ENCODE measurements at places on chromosomes 4 and X.

- no peak for DNase-seq
These were observed 4.8 kb upstream of the MPP1 start for GRCh38 chrX:154809939-154810665.

DNA sequence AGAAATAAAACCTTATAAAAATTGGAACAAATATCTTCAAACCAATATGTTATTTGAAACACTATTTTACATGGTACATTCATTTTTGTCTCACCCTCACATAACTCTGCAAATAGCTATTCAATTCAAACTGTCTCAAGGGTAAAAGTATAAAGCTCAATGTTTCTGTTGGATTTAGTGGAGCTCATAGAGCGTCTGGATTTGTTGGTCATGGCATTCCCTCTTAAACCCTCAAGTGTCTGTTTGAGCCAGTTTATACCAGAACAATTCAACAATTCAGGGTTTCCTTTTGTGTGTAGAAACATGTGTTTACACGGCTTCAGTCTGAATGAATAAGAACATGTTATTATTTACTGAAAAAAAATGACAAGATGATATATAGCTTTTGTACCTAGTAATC, 161.6 kb downstream of the PCDH18 start:
- DNase-seq: no peak

GRCh38 chr4:85672959-85673358, 198.0 kb downstream of the ARHGAP24 start:
- DNase-seq: no peak

- DNase-seq: no peak
These were observed 16.0 kb upstream of the MID1 start for GRCh38 chrX:10636337-10636736.

DNA sequence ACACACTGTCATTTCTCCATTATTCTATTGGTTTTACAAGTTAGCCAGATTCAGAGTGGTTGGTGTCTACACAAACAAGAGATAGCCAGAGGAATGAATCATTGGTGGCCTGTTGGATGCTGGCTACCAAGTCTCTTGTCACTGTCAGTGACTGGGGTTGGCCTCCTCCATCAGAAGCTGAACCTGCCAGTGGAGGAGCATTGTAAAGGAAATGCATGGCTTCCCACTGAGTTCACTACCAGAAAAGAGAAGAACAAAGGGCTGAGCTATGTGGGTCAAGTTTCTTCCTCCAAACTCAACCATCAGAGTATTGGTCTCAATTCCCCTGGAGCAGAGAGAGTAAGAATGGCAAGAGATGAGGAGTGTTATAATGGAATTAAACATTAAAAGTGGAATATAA, 26.5 kb upstream of the ANKRD50 start:
- DNase-seq: no peak

GRCh38 chrX:152177497-152178269, 39.3 kb upstream of the MAGEA10 start:
- no peak for DNase-seq

DNA sequence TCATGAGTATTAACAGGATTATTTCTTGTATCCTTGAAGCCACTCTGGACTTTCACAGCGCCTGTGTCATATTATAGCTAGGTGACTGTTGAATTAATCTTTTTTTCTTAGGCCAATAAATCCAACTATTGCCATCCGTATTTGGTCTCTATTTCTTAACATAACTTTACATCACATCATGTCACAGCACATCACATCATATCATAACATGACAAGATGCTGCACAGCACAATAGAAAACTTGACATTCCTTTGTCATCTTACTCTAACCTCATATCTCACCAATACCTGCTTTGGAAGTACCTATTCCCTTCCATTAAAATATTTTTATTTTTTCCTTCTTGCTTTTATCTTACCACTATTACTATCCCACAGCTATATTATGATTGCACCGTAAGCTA, 1480.8 kb downstream of the TECRL start:
- DNase-seq: no peak

GRCh38 chrX:44433556-44433955, 90.1 kb upstream of the EFHC2 start:
- DNase-seq: no peak

- DNase-seq: no peak
These were observed 423.3 kb upstream of the TENM3 start for GRCh38 chr4:181819946-181820345.

- no peak for DNase-seq
These were observed 2.3 kb downstream of the NWD2 start for GRCh38 chr4:37246891-37247290.

DNA sequence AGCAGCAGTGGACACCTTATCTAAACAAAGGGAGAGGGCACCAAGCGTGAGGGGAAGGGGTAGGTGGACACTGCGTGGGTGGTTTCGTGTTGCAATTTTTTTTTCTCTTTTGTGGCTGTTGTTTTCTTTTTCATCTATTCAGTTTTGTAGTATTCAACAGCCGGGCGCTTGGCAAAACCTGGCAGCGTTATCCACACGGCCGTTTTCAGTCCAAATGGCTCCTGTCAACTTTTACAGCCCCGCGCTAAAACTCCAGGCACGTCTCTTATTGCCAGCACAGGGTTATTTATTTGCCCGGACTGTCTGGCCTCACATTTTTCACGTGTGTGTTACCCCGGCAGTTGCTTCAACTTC, 192.2 kb downstream of the BCOR start:
- no peak for DNase-seq

DNA sequence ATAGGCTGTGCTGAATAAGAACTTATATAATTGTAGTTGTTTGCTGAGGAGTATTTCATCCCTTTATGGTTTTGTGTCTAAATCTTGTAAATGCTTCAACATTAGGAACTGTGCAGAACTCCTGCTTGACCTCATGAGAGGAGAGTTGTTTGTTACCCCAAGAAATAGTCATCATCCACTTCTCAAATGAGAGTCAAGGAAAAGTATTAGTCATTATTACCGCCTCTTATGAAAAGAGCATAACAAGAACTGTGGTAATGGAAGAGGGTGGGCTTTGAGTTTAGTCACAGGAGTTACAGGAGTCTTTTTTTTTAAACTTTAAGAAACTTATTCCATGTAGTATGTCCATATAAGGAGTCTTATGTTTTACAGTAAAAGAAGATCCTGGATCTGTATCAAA, 132.9 kb downstream of the RAP1GDS1 start:
- DNase-seq: no peak

DNA sequence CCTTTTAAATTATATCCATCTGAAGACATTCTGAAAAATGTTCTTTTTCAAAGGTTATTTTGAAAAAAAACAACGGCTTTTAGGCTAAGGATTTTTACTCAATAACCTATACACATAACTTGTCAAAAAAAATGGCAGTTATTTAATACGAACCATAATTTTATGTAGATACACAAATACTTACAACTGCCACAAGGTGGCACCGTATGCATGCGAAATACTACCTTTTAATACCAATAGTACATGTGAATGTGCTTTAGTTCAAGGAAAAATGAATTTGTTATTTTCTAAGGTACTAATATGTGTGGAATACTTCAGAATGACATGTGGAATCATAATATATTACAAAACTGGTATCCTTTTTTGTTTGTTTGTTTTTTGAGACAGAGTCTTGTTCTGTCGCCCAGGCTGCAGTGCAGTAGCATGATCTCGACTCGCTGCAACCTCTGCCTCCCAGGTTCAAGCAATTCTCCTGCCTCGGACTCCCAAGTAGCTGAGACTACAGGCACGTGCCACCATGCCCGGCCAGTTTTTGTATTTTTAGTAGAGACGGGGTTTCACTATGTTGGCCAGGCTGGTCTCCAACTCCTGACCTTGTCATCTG, 4.6 kb upstream of the MAD2L1 start:
- DNase-seq: peak; percentile 24

DNA sequence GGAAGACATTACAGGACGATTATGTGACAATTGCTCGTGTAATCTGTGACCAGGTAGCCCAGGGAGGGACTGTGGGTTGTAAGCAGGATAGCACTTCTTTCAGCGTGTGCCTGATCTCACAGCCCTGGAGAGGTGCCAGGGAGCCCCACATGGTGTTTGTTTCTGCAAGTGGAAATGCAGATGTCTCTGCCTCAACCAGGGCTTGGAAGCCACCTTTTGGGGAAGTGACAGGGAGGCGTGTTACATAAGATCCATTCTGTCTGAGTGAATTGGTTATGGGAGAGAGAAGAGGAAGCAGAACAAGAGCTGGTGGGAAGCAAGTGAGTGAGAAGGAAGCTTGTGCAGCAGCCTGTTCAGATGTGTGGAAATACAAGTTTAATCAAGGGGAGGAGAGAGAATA, 104.5 kb upstream of the GATB start:
- no peak for DNase-seq

DNA sequence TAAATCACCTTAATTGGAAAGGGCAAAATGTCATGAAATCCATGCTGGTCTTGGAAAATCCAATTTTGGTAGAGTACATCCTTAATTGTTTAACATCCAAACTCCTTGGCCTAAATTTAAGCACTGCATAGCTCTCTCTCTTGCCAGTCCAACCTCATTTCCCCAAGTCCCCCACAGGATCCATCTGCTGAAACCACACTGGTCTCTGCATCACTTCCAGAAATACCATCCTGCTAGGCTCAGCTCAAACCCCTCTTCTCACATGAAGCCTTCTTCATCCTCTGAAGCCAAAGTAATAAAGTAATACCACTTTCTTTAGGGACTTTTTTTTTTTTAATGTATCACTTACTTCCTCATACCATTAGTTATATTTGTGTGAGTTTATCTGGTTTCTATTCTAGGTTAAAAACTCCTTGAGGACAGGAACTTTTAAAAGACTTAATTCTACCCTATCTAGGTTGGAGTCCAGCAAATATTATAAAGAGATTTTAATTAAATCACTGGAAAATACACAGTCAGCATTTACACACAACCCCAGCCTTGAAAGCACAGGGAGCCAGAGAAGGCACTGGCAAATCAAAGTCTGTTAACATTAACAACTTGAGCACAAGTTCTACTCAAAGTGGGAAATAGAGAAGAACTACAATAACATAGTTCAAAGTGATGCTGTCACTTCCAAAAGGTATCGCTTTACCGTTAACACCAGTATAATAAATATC, 16.7 kb upstream of the KLF3 start:
- no peak for DNase-seq

DNA sequence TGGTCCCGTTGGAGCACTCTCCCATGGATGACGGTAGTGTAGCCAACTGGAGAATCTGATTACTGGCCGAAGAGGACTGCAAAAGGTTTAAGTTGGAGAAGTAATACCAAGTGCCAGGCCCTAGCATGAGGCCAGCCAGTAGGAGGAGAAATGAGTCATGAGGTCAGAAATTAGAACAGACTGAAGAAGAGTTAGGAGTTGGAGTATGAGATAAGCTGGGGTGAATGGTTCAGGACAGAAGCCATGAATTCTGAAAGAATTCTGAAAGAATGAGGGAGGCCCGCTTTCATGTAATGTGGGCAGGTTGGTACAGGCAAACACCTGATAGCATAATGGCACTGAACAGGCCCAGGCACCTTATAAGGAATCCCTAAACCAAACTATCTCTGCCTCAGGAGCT, 18.4 kb upstream of the STK26 start:
- DNase-seq: no peak

GRCh38 chrX:140572724-140573123, 67.9 kb upstream of the SOX3 start:
- no peak for DNase-seq

- DNase-seq: no peak
These were observed 15.8 kb downstream of the EGF start for GRCh38 chr4:109928327-109929045.

GRCh38 chr4:42676066-42676951, 19.4 kb upstream of the ATP8A1 start:
- no peak for DNase-seq

- DNase-seq: no peak
These were observed 57.4 kb downstream of the VEGFC start for GRCh38 chr4:176735300-176735699.

DNA sequence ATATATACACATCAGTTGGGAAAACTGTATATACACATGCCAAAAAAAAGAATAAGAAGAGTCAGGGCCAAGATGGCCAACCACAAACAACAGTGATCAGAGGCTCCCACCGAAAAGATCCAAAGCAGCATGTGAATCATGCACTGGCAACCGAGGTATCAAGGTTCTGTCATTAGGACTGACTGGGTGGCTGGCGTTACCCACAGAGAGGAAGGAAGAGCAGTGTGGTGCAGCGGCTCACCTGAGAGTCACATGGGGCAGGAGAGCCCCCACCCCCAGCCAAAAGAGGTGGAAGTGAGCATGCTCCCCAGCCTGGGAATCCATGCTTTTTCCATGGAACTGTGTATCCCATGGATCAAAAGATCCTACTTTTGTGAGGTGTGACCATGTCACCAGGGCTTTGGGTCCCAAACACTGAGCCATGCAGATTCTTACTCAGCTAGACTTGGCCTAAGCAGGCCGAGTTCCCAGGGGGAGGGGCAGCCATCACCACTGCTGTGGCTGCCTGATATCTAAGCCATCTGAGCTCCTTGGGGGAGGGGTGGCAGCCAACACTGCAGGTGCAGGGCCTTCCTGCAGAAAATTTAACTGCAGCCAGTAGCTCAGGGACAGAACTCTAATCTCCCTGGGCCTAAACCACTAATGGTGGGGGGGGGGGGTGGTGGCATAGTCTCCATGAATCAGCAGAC, 52.8 kb downstream of the P2RY10 start:
- no peak for DNase-seq

- no peak for DNase-seq
These were observed 762 bp downstream of the PIGA start for GRCh38 chrX:15334561-15334960.

DNA sequence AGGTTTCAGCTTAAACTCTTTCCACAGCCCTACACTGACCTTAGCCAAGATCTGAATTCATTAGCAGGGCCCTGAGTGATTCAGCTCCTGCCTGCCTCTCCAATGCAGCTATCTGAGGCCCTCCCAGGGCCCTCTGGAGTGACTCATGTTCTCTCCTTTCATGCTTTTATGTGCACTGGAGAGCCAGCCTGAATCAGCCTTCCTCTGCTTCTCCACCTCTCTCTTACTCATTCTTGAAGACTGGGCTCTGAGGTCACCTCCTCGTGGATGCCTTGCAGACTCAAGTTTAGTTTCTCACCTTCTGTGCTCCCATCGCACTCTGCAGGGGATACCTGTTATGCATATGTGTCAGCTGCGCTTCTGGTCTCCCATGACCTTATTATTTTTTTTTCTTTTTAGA, 3.1 kb upstream of the OCIAD2 start:
- DNase-seq: peak; percentile 67

- DNase-seq: no peak
These were observed 263.9 kb downstream of the ADAMTS3 start for GRCh38 chr4:72305080-72305479.

GRCh38 chr4:137644201-137644600, 111.9 kb upstream of the PCDH18 start:
- DNase-seq: no peak

DNA sequence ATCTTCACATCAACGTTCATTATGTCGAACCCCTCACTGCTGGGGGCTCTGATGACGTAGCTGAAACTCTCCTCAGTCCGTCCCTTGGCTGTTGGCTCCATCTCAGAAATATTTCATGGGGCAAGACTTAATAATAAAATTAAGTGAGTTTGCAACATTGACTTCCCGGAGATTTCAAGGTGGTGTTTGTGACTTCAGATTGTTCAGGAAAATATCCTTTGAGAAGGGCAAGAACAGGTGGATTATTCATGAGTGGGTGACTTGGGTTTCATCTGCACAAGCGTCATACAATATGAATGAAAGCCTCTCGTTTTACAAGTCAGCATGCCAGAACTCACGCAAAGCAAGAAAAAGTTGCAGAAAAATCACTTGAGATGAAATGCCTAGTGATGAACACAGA, at the start of gene C4orf50:
TSS of gene C4orf50 (minus strand) at position 101 of the 400 bp plus-strand sequence.
- no peak for DNase-seq
